ENCODE measurements at places on chromosomes 3 and 15.

DNA sequence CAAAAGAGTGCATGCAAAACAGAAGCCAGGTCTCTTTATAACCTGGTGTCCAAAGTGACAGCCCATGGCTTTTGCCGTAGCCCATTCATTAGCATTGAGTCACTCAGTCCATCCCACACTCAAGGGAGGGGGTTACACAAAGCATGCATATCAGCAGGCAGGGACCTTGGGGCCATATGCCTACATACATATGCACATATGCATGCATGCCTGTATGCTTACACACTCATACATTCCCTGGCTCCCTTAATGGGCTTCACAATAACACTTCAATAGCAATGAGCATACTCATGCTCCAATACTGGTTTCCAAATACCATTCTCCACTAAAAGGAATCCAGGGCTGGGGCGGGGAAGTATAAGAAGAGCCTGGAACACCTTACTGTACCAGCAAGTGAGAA is 22.0 kb downstream of the TRPM1 start:
- no peak for DNase-seq

DNA sequence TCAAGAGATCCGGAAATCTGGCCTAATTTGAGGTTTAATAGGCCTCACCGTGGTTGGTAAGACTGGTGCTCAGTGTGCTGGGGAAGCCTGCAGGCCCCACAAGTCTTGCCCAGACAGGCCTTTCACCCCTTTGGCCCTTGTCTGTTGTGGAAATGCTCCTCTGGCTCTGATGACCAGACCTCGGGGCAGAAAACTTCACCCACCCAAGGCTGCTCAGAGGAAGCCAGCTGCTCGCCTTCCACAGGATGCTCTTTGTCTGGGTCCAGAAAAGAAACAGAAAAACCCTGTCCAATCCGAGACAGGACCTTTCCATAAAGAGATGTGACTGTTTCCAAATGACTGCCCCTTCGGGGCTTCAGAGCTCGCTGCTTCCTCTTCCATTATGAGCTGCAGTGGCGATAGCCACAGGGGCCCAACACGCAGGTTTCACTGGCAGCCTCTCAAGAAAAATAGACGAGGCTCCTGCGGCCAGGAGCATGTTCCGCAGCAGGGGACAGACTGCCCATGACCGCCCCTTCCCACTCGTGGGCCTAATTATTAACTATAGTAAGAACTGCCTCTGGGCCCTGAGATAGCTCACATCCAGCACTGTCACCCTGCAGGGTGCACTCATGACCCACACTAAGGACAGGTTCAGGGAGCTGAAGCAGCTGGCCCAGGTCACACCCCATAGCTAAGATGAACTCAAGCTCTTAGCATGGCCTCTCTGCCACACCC is 6.8 kb upstream of the SNX22 start:
- DNase-seq = no peak

GRCh38 chr3:100269410-100270214 is 8.8 kb downstream of the TBC1D23 start:
- DNase-seq = no peak

- DNase-seq = no peak
These were observed 220.7 kb downstream of the TBC1D2B start for GRCh38 chr15:77856705-77857346.

DNA sequence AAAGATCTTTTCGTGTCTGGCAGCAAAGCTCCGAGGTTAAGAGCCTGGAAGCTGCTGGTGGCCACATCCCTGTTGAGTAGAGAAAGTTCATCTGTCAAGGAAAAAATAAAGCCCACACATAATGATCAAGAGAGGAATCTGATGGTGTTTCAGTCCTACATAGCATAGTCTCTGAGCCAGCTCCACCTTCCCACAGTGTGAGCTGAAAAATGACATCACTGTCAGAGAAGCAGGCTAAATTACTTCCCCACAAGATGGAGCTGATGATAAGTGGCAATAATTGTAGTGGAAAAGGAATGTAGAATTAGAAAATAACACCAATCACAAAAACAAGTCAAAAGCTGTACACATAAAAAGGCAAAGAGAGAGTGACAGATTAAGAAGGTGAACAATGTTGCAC is 84.5 kb downstream of the AQP9 start:
- no peak for DNase-seq

DNA sequence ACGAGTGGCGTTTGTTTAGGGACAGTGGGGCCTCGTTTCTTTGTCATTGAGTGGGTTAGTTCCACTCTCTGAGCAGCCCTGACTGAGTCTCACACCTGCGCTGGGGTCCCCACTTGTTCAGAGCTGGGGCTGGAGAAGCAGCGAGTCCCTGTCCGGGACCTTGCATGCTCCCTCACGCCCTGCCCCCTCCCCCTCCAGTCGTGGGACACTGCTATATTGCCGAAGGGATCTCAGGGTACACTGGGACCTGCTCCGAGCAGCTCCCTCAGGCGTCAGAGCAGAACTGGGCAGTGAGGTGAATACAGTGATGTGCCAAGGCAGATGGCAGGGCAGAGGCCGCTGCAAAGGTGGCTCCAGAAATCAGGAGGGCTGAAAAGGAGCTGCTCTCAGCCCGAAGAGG is 59.9 kb upstream of the KLF13 start:
- DNase-seq = no peak

DNA sequence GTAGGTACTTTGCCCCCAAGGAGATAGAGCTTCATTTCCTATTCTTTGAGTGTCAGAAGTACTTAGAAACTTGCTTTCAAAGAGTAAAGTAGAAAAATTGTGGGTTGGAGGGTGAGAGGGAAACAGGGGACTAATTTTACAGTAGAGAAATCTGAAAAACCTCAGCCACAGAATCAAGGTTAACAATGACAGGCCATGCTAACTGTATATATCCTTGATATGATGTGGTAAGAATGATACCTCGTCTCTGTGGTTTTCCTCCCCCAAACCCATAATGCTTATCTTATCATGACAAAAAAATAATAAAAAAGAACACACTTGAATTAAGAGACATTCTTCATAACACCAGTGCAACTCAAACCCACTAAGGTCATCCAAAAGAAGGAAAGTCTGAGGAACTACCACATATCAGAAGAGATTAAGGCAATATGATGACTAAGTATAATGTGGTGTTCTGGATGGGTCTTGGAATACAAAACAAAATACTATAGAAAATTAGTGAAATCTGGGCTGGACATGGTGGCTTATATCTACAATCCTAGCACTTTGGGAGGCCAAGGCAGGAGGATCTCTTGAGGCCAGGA is 360.4 kb downstream of the ULK4 start:
- no peak for DNase-seq

GRCh38 chr3:153762411-153763235 is 358.6 kb upstream of the ARHGEF26 start:
- no peak for DNase-seq

- no peak for DNase-seq
These were observed 520.0 kb downstream of the MECOM start for GRCh38 chr3:169143506-169143905.

GRCh38 chr3:107216229-107216628 is 161.0 kb upstream of the CCDC54 start:
- DNase-seq = no peak

GRCh38 chr15:99446565-99447496 is 119.0 kb upstream of the MEF2A start:
- DNase-seq = no peak

DNA sequence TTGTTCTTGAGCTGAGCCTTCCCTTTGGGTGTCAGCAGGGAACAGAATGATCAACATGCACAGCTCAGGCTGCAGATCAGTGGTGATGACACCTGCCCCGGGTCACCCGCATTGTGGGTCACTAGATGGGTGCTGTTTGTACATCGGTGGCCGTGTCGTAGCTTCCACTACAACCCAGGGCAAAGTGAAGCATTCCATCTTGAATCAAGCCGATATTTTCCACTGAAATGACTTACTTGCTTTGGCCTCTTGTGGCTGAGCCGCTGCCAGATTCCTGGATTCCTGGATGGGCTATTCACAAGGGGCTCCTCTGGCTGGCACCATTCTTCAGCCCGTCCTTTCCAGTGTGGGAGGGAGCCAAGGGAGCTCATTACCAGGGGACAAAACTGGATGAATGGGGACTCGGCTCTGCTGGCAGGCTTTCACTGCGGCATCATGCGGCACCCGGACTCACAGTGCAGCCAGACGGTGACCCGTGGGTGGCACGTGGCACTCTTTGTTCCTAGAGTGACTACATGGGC is 65.6 kb downstream of the SLCO3A1 start:
- no peak for DNase-seq

DNA sequence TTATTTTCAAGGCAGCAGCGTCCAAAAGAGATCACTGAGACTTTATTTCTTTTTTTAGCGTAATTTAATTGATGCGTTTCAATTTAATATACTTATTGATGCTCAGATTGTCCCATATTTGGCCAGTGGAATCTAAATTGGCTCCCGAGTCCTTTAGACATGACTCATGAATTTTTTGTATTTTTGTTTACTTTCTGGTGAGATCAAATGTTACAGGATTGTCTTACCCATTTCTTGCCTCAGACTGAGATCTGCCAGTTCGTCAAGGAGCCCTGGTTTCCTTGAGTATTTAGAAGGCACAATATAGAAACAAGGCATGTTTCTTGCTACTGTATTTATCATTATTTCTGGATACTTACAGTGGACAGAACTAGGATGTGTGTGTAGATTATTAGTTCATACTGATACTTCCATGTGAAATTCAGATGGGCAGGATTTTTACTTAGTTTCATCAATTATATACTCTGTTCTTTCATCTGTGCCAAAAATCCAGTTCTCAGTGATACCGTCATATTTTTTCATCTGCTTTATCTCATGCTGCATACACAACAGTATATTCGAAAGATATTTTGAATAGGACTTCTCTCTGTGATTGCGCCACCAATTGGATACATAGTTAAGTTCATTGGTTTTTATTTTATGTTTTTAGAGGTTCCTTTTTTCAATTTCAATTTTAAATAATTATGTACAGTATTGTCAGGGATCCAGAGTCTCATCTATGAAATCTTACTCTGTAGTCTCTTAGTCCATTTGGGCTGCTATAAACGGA is 436.9 kb upstream of the C2CD4B start:
- no peak for DNase-seq

- no peak for DNase-seq
These were observed 116.0 kb downstream of the UACA start for GRCh38 chr15:70647396-70647795.

GRCh38 chr3:98655666-98656065 is 62.3 kb upstream of the CPOX start:
- no peak for DNase-seq

DNA sequence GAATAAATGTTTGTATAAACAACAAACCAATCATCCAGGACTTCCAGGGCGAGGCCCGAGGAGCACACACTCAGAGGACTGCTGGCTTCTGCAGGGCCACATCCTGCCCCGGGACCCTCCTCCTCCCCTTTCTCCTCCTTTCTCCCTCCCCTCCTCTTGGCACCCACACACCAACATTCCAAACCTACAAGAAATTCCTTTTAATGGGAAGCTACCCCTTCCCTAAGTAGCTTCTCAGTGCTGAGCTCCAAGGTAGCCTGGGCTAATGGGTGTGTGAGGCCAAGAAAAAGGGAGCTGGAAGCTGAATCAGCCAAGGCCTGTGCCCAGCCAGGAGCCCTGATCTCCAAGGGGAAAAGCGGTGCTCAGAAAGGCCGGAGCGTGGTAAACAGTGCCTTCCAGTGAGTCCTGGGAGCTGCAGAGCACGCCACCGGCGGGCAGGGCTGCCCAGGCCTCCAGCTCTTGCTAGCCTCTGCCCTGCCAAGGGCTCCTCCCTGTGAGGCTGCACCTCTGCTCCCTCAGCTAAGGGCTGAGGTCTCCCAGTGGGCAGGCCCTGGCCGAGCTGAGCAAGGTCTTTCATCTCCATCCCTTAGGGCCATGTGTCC is 3.9 kb downstream of the ITIH3 start:
- DNase-seq = no peak

GRCh38 chr15:35690698-35691116 is 144.7 kb upstream of the DPH6 start:
- DNase-seq = no peak

DNA sequence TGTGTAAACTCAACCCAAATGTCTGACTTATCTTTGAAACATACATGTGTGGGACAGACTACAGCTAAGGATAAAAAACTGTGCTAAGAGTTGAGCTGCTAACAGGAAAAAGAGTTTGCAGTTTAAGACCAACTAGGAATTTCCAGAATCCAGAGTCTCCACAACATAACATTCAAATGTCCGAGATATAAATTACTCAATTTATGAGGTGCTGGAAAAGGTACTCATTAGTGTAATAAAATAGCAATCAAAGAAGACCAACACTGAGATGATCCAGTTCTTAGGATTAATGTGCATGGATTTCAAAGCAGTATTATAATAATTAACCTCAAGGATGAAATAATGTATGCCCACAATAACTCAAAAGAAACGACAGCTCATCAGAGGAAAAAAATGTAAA is 426.5 kb upstream of the KCNMB2 start:
- no peak for DNase-seq

GRCh38 chr3:153960458-153961074 is 160.6 kb upstream of the ARHGEF26 start:
- DNase-seq = no peak

DNA sequence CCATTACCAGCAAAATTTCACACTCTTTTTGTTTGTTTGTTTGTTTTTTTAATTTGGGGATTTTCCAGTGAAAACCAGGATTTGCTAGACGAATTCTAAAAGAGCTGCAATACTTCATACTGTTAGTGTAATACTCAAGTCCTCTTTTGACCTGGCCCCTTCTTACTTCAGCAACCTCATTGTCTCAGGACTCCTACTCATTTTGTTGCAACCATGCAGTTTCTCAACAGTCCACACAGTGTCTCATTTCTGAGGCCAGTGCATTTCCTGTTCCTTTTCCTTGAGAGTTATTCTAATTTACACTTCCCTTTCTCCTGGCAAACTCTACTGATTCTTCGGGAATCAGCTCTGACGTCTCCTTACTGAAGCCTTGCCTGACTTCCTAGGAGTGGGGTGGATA is 35.6 kb downstream of the NSUN3 start:
- DNase-seq = no peak

GRCh38 chr3:53753518-53754183 is 92.6 kb downstream of the CHDH start:
- no peak for DNase-seq

DNA sequence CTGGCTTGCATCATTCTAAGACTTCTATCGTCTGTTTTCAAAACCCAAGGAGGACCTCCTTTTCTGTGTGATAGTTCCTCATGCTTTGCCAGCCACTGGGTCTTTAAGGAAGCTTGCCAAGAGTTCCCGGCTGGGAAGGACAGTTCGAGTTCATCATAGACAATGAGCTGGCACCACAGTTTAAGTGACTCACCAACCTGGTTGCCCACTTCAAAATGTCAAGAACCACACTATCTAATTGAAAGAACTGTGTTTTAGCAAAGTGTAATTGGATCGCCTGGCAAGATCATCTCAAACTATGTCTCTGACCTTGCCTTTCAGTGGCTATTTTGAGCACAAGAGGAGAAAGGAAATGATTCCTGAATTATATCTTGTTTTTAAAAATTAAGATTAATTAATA is 27.9 kb downstream of the SOX2 start:
- no peak for DNase-seq

GRCh38 chr15:72781631-72782030 is 1.9 kb downstream of the ADPGK start:
- no peak for DNase-seq

DNA sequence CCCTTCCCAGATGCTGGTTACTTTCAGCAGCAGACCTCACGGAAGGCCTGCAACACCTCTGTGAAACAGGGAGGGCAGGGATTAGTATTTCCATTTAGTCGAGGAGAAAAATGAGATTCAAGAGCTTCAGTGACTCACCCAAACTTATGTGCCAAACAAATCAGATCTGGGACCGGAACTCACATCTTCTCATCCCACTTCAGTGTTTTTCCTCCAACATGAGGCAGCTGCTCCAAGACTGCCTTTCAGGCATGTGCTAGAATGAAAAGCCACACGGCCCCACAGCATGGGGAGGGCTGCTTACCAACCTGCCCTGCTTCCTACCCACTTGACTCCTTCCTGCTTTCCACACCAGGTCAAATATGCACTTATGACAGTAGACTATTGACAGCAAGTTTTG is 129.4 kb upstream of the SLC24A5 start:
- no peak for DNase-seq

Data from right renal pelvis (tissue), 4 donors.